ENCODE measurements at places on chromosomes 11 and 22.

DNA sequence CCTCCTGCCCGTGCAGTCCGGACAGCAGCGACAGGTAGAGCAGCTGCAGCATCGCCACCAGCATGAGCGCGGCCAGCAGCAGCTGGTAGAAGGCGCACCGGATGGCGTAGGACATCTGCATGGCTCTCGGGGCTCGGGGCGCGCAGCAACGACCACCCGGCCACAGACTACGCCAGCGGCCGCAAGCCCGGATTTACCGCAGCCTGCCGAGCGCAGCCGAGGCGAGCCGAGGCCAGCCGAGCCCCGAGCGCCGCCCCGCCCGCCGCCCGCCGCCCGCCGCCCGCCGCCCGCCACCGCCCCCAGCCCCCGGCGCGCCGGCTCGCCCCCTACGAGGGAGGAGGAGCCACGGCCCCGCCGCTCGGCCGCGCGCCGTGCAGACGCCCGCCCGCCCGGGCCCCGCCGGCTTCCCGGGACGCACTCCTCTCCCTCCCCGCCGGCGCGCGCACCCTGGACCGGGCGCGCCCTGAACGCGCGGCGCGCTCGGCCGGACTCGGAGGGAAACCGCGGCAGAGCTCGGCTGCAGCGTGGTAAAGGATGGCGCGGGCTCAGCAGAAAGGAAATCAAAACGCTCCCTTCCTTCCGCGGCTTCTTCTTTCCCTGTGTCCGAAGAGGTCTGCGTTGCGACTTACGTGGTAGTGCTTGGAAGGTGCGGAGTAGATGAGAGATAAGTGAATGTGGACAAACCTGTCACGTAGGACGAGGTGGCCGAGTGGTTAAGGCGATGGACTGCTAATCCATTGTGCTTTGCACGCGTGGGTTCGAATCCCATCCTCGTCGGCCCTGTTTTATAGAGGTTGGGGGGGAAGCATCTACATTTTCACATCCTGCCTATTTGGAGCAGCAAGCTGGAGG is at the start of gene B4GAT1:
B4GAT1 (minus strand) TSS at position 205 of the 852 bp plus-strand sequence; CDS start at position 121, 84 bp downstream.
- peak; percentile 88 for DNase-seq
- H3K4me3 ChIP-seq, result peak within 1 kb of the TSS; percentile 96
- peak within 1 kb of the TSS; percentile 87 for H3K27ac ChIP-seq
- peaks cover 30% of the 10 kb centered on the region for H3K4me1 ChIP-seq
- no peaks in the 10 kb centered on the region for H3K27me3 ChIP-seq
- H3K36me3 ChIP-seq, result peaks cover under 1% of the 10 kb centered on the region

DNA sequence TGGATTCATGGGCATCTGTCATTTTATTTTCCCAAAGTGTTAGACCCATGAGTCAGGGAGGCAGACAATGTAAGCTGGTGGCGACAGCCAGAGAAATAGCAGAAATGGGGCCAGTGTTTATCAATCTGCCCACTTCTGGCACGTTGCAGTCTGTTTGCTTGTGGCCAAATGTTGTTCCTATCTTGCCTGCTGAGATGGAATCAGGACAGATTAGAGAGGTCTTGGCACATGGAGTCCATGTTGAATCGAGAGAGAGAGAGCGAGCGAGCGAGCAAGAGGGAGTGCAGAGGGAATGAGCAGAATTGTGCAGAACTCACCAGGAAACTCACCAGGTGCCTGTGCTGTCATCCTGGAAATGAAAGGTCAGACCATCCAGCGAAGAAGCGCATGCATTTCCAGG is 21.9 kb upstream of the PARVG start:
- H3K27ac ChIP-seq, result no peak overlapping the region
- no peak overlapping the region for H3K4me3 ChIP-seq
- peaks cover 10% of the 10 kb centered on the region for H3K36me3 ChIP-seq
- H3K27me3 ChIP-seq, result no peaks in the 10 kb centered on the region
- no peaks in the 10 kb centered on the region for H3K4me1 ChIP-seq
- DNase-seq, result no peak

DNA sequence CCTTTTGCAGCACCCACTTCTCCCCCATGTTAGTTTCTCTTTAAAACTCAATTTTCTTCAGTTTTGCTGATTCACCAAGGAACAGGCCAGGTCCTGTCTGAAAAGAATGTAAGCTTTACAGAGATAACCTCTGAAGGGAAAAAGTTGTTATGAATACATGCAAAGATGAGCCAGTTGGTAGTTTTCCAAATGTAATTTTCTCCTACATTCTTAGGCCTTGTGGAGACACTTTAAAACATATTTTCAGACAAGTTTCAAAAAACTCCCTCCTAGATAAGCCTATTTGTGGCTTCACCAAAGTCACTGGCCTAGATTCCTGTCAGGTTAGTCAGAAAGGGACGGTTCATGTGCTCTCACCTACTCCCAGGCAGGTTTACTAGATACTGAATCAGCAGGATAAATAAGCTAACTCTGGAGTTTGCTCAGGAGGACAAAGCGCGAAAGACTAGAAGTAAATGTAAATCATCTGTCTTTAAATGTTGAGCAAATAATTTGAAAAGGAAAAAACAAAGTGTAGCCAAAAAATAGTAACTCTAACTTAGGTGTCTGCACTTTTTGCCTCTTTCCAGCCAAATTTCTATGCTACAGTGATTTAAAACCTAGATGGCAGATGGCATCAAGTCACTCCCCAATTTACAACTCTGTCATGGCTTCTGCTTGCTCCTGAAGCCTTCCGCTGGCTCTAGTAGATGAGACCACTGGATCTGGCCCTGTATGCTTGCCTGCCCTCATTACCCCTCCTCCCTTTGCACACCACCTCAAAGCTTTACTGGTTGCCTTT is 4.9 kb upstream of the ATP6V1E1 start:
- peaks cover 13% of the 10 kb centered on the region for H3K4me1 ChIP-seq
- H3K4me3 ChIP-seq, result no peak overlapping the region
- no peak overlapping the region for H3K27ac ChIP-seq
- H3K27me3 ChIP-seq, result no peaks in the 10 kb centered on the region
- H3K36me3 ChIP-seq, result no peaks in the 10 kb centered on the region

DNA sequence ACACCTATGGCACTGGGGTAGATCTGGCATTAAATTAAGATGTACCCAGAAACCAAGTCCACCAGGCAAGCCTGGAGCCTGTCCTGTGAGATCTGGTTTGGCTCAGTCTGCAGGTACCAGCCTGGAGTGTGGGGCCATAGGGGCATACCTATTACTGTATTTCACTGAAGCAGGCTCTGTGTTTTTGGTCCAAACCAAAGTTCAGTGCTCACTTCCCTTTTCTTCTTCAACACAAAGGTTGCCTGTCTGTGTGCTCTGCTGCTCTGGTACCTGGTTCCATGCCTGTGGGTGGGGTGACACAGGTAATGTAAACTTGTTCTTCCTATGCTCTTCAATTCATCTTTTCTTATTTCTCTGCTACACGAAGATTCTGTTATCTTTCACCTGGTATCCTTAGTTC is 19.8 kb upstream of the GLYATL2 start:
- no peaks in the 10 kb centered on the region for H3K27me3 ChIP-seq
- H3K27ac ChIP-seq, result no peak overlapping the region

DNA sequence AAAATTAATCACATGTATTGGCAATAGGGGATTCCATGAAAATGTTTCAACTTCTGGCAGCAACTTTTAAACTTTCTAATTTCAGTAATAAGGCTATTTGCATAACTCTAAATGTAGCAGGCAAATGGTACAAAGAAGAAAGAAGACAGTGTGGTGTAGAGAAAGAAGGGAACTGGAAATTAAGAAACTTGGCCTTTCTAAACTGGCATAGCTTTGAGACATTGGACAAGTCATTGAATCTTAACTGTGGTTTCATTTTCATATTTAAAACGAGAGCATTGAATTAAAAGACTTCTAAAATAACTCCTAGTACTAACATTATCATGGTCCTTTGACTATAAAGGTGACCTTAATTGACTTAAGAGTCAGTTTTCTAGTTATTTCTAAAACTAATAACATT is 125.0 kb downstream of the UVRAG start:
- H3K27me3 ChIP-seq, result no peaks in the 10 kb centered on the region
- H3K36me3 ChIP-seq, result no peaks in the 10 kb centered on the region
- H3K4me1 ChIP-seq, result no peaks in the 10 kb centered on the region
- no peak overlapping the region for H3K4me3 ChIP-seq
- H3K27ac ChIP-seq, result no peak overlapping the region
- no peak for DNase-seq

- H3K27ac ChIP-seq, result no peak overlapping the region
- H3K36me3 ChIP-seq, result no peaks in the 10 kb centered on the region
- DNase-seq, result no peak
- no peaks in the 10 kb centered on the region for H3K4me1 ChIP-seq
- H3K4me3 ChIP-seq, result no peak overlapping the region
Observed at GRCh38 chr11:27464289-27464696, 8.3 kb downstream of the LGR4 start.

- H3K4me1 ChIP-seq, result no peaks in the 10 kb centered on the region
- DNase-seq, result peak; percentile 85
- H3K27me3 ChIP-seq, result no peaks in the 10 kb centered on the region
- H3K36me3 ChIP-seq, result peaks cover 78% of the 10 kb centered on the region
- no peak overlapping the region for H3K27ac ChIP-seq
Observed at GRCh38 chr22:29343313-29343805, 27.9 kb upstream of the RASL10A start.

DNA sequence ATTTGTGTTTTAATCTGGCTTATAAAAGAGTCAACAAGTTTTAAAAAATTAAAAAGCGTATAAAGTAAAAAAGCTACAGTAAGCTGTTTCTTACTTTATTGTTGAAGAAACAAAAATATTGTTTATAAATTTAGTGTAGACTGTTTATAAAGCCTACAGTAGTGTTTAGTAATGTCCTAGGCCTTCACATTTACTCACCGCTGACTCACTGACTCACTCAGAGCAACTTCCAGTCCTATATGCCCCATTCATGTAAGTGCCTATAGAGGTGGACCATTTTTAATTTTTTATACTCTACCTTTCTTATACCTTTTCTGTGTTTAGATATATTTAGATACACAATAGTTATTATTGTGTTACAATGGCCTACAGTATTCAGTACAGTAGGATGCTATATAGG is 12.2 kb downstream of the MPPED2 start:
- H3K4me1 ChIP-seq, result no peaks in the 10 kb centered on the region
- H3K27ac ChIP-seq, result no peak overlapping the region
- no peak overlapping the region for H3K4me3 ChIP-seq
- no peak for DNase-seq

GRCh38 chr11:41622707-41623359 is 163.4 kb upstream of the LRRC4C start:
- peak; percentile 56 for DNase-seq
- no peaks in the 10 kb centered on the region for H3K27me3 ChIP-seq
- no peak overlapping the region for H3K4me3 ChIP-seq
- no peaks in the 10 kb centered on the region for H3K36me3 ChIP-seq

GRCh38 chr22:19890502-19891316 is 36.0 kb upstream of the GNB1L start:
- peaks cover 36% of the 10 kb centered on the region for H3K4me1 ChIP-seq
- no peaks in the 10 kb centered on the region for H3K27me3 ChIP-seq
- no peak for DNase-seq
- peak overlapping the region; percentile 55 for H3K27ac ChIP-seq
- H3K4me3 ChIP-seq, result no peak overlapping the region
- H3K36me3 ChIP-seq, result peaks cover 19% of the 10 kb centered on the region

GRCh38 chr11:74739546-74740270 is 8.5 kb upstream of the CHRDL2 start:
- DNase-seq, result no peak
- no peaks in the 10 kb centered on the region for H3K36me3 ChIP-seq
- peaks cover 8% of the 10 kb centered on the region for H3K27me3 ChIP-seq
- no peak overlapping the region for H3K4me3 ChIP-seq

DNA sequence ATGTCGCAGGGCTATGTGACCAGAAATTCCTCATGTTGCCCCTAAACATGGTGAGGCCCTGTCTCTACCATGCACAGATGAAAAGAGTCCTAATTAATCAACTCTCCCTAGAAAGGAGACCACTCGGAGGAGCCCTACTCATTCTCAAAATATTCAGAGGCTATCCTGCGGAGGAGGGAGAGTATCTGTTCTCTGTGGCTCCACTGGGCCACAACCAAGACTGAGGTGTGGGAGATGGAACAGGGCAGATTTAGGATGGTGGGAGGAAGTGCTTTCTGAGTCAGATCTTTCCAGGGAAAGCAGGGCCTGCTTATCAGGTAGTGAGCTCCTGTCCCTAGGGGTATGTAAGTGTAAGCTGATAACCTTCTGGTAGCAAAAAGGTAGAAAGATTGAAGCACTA is 37.0 kb upstream of the PRDM11 start:
- H3K4me1 ChIP-seq, result no peaks in the 10 kb centered on the region
- no peak overlapping the region for H3K4me3 ChIP-seq
- no peak overlapping the region for H3K27ac ChIP-seq
- peaks cover 32% of the 10 kb centered on the region for H3K27me3 ChIP-seq

DNA sequence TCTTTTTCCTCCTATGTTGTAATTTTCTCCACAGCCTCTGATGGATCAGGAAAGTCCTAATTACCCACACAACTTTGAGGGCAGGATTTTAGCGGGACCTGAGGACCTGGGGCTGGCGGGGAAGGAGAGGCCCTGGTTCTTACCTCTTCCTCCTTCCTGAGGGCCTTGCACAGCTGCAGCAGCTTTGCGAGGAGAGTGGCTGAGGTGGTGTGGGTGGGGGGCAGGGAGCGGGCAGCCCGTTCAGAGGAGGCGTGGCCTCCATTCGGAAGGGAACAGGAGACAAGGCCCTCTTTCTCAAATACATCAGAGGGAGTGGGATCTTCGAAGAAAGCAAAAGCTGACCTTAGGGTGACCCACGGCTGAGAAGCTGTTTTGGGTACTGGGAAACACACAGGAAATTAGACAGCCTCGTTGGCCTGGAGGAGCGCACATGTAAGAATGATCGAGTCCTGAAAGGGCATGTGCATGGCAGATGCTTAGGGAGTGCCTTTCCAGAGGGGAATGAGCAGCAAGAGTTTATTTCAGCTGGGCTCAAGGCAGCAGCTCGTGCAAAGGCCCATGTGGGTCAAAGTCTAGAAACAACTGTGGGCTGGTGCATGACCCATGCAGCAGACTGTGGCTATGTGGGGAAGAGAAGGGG is 76.6 kb upstream of the NARS2 start:
- H3K4me1 ChIP-seq, result no peaks in the 10 kb centered on the region
- H3K4me3 ChIP-seq, result no peak overlapping the region
- no peaks in the 10 kb centered on the region for H3K27me3 ChIP-seq
- H3K36me3 ChIP-seq, result no peaks in the 10 kb centered on the region
- no peak for DNase-seq

GRCh38 chr11:23497040-23497439 is 636.8 kb upstream of the CCDC179 start:
- no peaks in the 10 kb centered on the region for H3K27me3 ChIP-seq
- no peaks in the 10 kb centered on the region for H3K36me3 ChIP-seq
- H3K4me1 ChIP-seq, result no peaks in the 10 kb centered on the region
- no peak overlapping the region for H3K27ac ChIP-seq
